Ovary (tissue), 10 donors: ENCODE measurements at places on chromosomes 12 and 14. TPM values are rescaled to one million over a fixed set of nuclear protein-coding genes. Genes with fewer than 3 reads are reported as not detected.

DNA sequence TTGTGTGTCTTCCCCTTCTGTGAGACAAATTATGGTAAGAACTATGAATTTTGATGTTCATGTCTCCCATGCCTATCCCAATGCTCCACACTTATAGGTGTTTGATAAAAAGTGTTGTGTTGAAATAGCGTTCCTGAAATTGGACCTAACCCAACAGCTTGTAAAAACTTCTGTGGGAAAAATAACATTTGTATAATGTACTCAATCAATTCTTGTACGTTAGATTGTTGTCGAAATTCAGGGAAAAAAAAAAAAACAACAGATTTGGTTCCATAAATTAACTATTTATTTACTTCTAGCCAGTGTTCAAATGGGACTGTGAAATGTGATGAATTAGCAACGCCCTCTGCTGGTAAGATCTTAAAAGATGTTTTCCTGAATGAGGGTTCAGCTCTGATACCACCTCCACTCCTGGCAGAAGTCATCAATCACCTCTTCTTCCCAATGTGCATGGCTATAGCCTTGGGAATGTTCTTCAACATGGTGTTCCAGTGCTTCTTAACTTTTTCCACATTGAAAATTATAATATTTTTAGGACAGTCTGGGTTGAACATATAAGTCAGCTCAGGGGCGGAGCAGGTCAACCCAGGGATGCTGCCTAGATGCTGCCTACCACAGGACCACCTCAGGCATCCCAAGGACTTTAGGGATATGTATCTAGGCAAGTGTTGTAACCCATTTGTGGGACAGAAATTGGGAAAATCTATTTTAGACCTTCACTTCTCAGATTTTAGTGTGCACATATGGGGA is 170.6 kb downstream of the OTOGL start:
- H3K4me1 ChIP-seq: no peaks in the 10 kb centered on the region
- H3K27ac ChIP-seq: no peak overlapping the region
- DNase-seq: no peak
- no peak overlapping the region for H3K4me3 ChIP-seq
- no peaks in the 10 kb centered on the region for H3K27me3 ChIP-seq
- H3K36me3 ChIP-seq: no peaks in the 10 kb centered on the region

DNA sequence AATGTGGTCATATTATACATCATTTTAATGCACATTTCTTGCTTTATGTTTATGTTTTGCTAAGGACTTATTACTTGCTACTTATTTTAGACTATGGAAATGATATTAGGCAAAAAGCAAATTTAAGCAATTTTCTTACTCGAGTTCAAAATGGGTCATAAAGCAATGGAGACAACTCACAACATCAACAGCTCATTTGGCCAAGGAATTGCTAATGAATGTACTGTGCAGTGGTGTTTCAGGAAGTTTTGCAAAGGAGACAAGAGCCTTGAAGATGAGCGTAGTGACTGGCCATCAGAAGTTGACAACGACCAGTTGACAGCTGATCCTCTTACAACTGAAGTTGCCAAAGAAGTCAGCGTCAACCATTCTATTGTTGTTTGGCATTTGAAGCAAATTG is 831.8 kb upstream of the SEL1L start:
- H3K27ac ChIP-seq: no peak overlapping the region
- H3K36me3 ChIP-seq: no peaks in the 10 kb centered on the region
- H3K4me3 ChIP-seq: no peak overlapping the region
- no peak for DNase-seq
- H3K27me3 ChIP-seq: no peaks in the 10 kb centered on the region

DNA sequence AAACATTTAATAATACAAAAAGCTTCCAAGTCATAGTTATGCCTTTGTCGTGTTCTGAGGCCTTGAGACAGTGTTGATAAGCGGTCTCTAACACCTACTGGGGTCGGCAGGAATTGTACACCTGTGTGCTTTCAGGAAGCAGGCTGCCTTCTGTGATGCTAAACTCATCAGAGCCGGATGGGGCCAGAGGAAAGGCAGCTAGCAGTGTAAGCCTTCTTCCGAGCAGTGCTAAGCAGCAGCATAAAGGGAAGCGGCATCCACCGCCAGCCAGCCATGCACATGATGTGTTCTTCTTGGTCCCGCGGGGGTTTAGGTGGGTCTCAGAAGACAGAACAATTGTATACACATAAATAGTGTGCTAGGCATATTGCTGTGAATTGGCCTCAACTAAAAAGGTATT is 159.3 kb downstream of the SLC15A4 start:
- H3K27ac ChIP-seq: no peak overlapping the region
- H3K4me1 ChIP-seq: no peaks in the 10 kb centered on the region
- no peaks in the 10 kb centered on the region for H3K36me3 ChIP-seq
- DNase-seq: no peak

DNA sequence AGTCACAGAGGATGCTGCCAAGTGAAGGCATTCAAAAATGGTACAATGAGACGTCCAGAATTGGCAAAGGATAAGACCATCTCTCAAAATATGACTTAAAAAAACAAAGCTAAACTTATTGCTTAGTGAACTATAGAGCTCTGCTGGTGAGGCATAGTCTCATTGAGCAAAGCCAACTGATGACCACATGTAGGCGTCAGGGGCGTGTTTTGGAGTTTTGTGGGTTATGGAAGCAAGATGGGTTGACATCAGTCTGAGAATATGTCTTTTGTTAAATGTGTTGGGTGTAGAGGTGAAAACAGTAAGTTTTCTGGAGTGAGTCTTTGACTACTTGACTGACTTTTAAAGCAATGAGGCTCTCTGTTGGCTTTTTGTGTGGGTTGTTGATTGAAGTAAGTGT is 47.2 kb downstream of the ATL1 start:
- no peak overlapping the region for H3K4me3 ChIP-seq
- H3K36me3 ChIP-seq: no peaks in the 10 kb centered on the region
- H3K27ac ChIP-seq: no peak overlapping the region
- H3K27me3 ChIP-seq: no peaks in the 10 kb centered on the region
- no peaks in the 10 kb centered on the region for H3K4me1 ChIP-seq

GRCh38 chr12:44551631-44552030 is 324.5 kb downstream of the NELL2 start:
- H3K27ac ChIP-seq: no peak overlapping the region
- no peaks in the 10 kb centered on the region for H3K36me3 ChIP-seq
- H3K4me3 ChIP-seq: no peak overlapping the region
- H3K27me3 ChIP-seq: no peaks in the 10 kb centered on the region
- H3K4me1 ChIP-seq: no peaks in the 10 kb centered on the region

DNA sequence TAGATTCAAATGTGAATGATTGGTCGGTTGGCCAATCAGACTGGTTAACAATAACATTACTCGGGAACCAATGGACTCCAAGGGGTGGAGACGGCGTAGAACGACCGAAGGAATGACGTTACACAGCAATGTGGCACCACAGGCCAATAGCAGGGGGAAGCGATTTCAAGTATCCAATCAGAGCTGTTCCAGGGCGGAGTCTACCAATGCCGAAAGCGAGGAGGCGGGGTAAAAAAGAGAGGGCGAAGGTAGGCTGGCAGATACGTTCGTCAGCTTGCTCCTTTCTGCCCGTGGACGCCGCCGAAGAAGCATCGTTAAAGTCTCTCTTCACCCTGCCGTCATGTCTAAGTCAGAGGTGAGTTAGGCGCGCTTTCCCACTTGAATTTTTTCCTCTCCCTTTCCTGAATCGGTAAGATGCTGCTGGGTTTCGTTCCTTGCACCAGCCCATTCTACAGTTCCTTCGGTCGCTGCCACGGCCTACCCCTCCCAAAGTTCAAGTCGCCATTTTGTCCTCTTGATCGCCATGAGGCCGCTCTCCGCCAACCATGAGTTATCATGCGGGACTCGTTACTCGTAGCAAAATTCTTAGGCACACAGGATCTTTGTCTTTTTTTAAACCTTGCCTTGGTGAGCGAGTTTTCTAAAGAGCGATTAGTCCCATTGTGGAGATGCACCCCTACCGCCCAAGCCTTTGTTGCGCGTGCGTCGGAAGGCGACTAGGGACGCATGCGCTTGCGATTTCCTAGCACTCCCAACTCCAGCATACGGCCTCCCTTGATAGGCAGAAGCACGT is at the start of gene HNRNPA1:
Gene HNRNPA1 (plus strand): TSS at position 259 of the 793 bp plus-strand sequence. CDS start 82 bp downstream, at position 341.
- DNase-seq: peak; percentile 94
- peak within 1 kb of the TSS; percentile 89 for H3K27ac ChIP-seq
- H3K27me3 ChIP-seq: no peaks in the 10 kb centered on the region

DNA sequence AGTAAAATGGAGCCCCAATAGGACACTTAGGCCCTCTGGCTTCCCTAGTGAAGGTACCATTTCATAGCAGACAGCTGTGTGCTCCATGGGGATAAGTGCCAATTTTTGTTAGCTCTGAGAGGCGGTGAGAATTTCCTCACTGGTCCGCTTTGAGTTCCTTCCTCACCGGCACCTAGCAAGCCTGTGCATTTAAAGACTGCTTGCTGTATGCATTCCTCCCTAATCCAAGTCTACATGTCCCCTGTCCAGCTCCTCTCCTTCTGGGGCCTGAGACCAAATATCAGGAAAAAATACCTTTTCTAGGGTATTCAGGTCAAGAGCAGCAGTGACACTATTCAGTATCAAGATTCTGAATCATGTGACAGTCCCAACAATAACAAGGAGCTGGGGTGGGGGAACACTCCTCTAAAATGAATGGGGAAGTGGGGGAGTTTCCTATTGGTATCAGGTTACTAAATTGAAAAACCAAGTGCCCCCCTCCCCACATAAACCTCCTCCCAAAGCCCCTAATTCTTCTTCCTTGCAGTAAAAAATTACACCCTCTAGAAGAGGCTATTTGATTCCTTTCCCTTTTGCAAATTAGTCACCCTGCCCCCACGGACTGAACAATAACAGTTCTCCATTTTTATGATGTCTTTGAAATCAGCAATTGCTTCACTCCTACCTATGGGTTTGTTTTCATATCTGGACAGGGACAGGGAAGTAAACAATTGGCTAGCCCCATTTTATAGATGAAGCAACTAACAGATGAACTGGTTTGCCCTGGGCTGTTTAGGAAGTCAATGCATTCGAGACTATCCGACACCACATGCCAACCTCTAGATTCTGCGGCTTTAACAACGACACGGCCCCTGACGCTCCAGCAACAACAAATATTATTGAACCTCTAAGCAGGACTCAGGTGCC is 28.9 kb downstream of the BCL11B start:
- no peak overlapping the region for H3K4me3 ChIP-seq
- no peak overlapping the region for H3K27ac ChIP-seq
- no peak for DNase-seq
- H3K27me3 ChIP-seq: no peaks in the 10 kb centered on the region
- H3K4me1 ChIP-seq: peaks cover 2% of the 10 kb centered on the region

DNA sequence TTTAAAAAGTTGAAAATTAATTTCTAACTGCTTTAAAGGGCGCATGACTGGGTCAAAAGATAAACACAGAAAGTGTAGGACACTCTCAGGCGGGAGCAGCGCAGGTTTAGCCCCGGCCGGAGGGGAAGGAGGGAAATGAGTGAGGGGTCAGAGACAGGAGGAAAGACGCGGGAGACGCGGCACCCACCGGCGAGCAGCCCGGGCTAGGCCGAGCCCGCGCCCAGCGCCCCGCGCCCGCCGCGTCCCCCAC is 591 bp downstream of the GXYLT1 start:
- peak; percentile 18 for DNase-seq
- H3K27me3 ChIP-seq: no peaks in the 10 kb centered on the region
- H3K36me3 ChIP-seq: no peaks in the 10 kb centered on the region
- peaks cover 2% of the 10 kb centered on the region for H3K4me1 ChIP-seq
- peak overlapping the region; percentile 80 for H3K27ac ChIP-seq
- peak overlapping the region; percentile 64 for H3K4me3 ChIP-seq

- H3K27ac ChIP-seq: peak overlapping the region; percentile 95
- DNase-seq: no peak
- H3K4me1 ChIP-seq: peaks cover 10% of the 10 kb centered on the region
- no peaks in the 10 kb centered on the region for H3K36me3 ChIP-seq
Observed at GRCh38 chr14:64502887-64503433, 678 bp downstream of the ZBTB25 start.

GRCh38 chr12:1848146-1848545 is 27.8 kb downstream of the LRTM2 start:
- no peak overlapping the region for H3K4me3 ChIP-seq
- H3K27me3 ChIP-seq: no peaks in the 10 kb centered on the region
- H3K36me3 ChIP-seq: no peaks in the 10 kb centered on the region
- DNase-seq: peak; percentile 3
- no peaks in the 10 kb centered on the region for H3K4me1 ChIP-seq
- no peak overlapping the region for H3K27ac ChIP-seq

- H3K27ac ChIP-seq: no peak overlapping the region
- no peaks in the 10 kb centered on the region for H3K27me3 ChIP-seq
- H3K4me3 ChIP-seq: no peak overlapping the region
- H3K36me3 ChIP-seq: no peaks in the 10 kb centered on the region
- H3K4me1 ChIP-seq: no peaks in the 10 kb centered on the region
Observed at GRCh38 chr12:132310181-132311040, 19.0 kb downstream of the GALNT9 start.

- H3K4me1 ChIP-seq: peaks cover 2% of the 10 kb centered on the region
- no peak for DNase-seq
- H3K36me3 ChIP-seq: no peaks in the 10 kb centered on the region
- H3K4me3 ChIP-seq: no peak overlapping the region
- H3K27me3 ChIP-seq: no peaks in the 10 kb centered on the region
Observed at GRCh38 chr12:2168808-2169207, 116.0 kb downstream of the CACNA1C start.

- no peaks in the 10 kb centered on the region for H3K4me1 ChIP-seq
- DNase-seq: no peak
- H3K4me3 ChIP-seq: no peak overlapping the region
- H3K27me3 ChIP-seq: no peaks in the 10 kb centered on the region
- H3K27ac ChIP-seq: no peak overlapping the region
- no peaks in the 10 kb centered on the region for H3K36me3 ChIP-seq
Observed at GRCh38 chr14:36281309-36281708, 39.1 kb downstream of the MBIP start.

GRCh38 chr14:105075379-105076295 is 10.4 kb upstream of the GPR132 start:
- H3K27ac ChIP-seq: no peak overlapping the region
- no peaks in the 10 kb centered on the region for H3K27me3 ChIP-seq
- no peaks in the 10 kb centered on the region for H3K36me3 ChIP-seq

DNA sequence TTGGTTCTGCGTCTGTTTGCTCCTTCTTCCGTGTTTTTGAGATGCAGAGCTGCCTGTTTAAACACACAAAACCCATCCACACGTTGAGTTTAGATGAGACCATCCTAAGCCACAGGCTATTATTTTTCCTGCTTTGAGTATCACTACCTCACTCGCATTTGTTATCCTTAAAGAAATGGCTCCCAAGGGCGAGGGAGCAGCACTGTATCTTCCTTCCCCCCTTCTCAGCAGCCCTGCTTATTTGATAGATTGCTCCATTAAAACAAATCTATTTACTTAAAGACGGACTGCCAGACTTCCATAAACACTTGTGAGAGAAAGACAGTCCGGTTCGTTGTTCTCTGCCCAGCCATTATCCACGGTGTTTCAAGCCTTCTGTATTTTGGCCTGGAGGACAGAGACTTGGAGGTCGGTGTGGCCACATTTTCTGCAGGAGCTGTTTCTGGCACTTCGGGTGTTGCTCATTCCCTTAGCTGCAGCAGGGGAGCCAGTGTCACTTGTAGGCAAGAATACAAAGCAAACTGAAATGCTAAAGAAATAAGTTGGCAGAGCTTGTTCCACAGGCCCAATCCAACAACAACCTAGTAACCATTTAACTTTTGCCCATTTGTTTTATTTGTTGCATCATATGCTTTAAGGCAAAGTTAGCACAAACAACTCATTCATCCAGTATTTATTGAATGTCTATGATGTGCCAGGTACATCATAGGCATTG is 275.4 kb downstream of the TTC6 start:
- no peaks in the 10 kb centered on the region for H3K27me3 ChIP-seq
- no peak overlapping the region for H3K27ac ChIP-seq
- H3K4me1 ChIP-seq: no peaks in the 10 kb centered on the region
- no peaks in the 10 kb centered on the region for H3K36me3 ChIP-seq
- no peak for DNase-seq

FOXN4 gene
- polyA plus RNA-seq: not detected

IGFBP6 gene
- polyA plus RNA-seq: 78.9 TPM

AKAP3 gene
- polyA plus RNA-seq: 1.4 TPM

MGAT4C gene
- 0.17 TPM for polyA plus RNA-seq

POMT2 gene
- polyA plus RNA-seq: 6.7 TPM

LPAR5 gene
- polyA plus RNA-seq: 2.6 TPM

CYP27B1 gene
- polyA plus RNA-seq: 0.18 TPM
